ENCODE measurements at places on chromosomes 1 and 21. TPM values are rescaled to one million over a fixed set of nuclear protein-coding genes. Genes with fewer than 3 reads are reported as not detected.

Gene BGLAP
- 5.6 TPM for polyA plus RNA-seq

DNA sequence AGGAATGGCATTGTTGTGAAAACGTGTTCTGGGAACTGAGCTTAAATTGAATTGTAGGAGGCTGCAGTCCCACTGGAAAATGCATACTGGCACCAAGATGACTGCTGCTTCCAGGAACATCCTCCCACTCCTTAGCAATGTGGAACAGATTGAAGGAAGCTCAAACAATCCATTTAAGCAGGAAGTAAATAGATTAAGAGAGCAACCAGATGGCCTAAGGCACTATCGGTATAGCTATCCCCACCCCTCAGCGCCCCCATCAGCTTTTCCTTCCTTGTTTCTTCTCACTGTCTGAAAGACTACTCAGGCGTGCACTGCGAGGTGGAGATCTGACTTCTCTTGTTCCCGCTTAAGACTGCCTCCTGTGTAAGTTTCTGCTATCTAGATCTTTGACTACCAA lies 4.0 kb upstream of the IFI16 start:
- no peak for DNase-seq

- no peak for DNase-seq
Measured at GRCh38 chr1:162389971-162390370, 8.4 kb downstream of the C1orf226 start.

Gene UBL4B
- not detected for polyA plus RNA-seq

Gene PLA2G2D
- 0.10 TPM for polyA plus RNA-seq

Gene IFI44L
- 19.6 TPM for polyA plus RNA-seq

GRCh38 chr1:237507005-237507404 lies 383.7 kb downstream of the ZP4 start:
- DNase-seq: no peak

Gene CCDC27
- 0.26 TPM for polyA plus RNA-seq

DNA sequence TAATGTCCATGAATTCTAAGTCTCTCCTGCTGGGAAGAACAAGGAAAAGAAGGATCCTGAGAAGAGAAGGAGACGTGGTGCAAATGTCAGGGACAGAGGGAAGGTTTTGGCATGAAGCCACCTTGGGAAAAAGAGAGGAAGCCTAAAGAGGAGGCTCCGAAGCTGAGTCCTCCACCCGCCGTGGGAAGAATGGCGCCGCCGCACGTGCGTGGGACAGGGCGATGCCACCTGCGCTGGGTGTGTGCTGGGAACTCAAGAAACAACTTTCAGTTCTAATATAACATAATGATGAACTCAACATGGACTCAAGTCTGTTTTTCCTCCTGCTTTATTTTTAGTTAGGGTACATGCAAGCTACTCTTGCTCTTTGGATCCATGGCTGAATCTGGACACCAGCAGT lies 362.3 kb upstream of the RUNX1 start:
- no peak for DNase-seq

Gene ATXN7L2
- polyA plus RNA-seq: 15.8 TPM

DNA sequence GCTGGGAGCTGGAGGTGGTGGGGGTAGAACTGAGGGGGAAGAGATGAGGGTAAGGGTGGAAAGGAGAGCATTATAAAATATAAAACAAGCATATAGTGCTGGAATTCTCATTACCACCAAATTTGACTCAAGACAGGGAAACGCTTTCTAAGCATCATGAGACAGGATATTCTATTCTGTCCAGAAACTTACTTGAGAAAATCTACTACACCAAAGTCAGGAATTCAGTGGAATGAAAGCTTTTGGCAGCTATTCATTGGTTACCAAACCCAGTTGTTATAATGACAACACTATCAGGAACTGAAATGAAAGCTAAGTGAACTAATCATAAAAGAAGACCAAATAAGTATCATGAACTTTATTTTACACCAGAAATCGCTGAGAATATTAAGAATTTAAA lies 14.5 kb downstream of the AIDA start:
- no peak for DNase-seq

DNA sequence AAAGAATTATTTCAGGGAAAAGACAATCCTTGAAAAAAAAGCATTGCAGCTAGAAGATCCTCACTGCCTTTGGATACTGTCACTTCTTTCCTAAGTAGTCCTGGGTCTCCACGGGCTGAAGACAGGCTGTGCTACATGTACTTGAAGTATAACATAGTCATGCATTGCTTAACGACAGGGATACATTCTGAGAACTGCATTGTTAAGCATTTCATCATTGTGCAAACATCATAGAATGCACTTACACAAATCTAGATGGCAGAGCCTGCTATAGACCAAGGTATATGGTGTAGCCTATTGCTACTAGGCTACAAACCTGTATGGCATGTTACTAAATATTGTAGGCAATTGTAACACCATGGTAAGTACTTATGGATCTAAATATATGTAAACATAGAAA lies 54.0 kb downstream of the KIAA0040 start:
- DNase-seq: no peak

DNA sequence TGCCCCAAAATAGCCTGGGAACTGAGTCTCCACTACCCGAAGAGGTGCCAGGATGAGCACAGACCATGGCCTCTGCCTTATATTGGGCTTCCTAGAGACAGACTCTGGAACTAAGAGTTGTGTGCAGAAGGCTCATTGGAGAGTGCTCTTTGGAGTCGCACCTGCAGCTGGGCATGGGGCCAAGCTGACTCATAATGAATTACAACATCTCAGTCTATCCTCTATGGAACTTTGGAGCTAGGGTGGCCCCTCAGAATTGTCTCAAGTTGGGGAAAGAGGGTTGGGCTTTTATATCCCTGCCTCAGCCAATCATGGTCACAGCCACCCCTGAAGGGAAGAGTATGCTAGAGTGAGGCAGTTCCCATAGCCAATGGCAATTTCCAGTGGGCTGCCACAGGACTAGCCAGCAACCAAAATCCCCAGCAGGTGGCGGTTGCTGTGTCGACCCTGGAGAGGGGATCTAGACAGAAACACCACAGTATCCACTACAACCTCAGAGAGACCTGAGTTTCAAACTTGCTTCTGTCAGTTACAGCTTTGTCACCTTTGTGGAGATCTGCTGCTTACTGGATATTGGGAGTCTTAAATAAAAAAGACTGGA lies 93.8 kb downstream of the DMRTA2 start:
- DNase-seq: no peak

DNA sequence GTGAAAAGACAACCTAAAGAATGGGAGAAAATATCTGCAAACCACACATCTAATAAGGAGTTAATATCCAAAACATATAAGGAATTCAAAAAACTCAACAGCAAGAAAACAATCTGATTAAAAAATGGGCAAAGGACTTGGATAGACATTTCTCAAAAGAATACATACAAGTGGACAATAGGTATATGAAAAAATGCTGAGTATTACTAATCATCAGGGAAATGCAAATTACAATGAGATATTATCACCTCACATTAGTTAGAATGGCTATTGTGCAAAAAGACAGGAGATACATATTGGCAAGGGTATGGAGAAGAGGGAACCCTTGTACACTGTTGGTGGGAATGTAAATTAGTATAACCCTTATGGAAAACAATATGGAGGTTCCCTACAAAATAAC lies 44.9 kb downstream of the TRMT1L start:
- no peak for DNase-seq

DNA sequence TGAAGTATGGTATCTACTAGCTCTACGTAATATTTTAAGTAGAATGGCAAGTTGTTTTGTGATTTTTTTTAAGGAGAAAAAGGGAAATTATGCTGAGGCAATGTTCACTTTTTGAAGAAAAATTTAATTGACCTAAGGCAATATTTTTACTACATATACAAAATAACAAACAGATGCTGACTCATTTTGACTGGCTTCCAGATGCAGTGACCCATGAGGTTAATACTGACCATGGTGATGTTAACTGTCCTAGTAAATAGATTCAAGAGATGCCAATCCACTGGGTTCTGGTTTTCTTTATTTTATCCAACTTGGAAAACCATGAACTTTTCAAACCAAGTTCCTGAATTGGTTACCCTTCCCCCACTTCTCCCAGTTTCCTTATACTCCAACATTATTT lies 154.9 kb downstream of the CRB1 start:
- DNase-seq: no peak

Gene CD101
- 4.9 TPM for polyA plus RNA-seq

GRCh38 chr1:36322786-36323635 lies 434 bp downstream of the EVA1B start:
- DNase-seq: peak; percentile 29

DNA sequence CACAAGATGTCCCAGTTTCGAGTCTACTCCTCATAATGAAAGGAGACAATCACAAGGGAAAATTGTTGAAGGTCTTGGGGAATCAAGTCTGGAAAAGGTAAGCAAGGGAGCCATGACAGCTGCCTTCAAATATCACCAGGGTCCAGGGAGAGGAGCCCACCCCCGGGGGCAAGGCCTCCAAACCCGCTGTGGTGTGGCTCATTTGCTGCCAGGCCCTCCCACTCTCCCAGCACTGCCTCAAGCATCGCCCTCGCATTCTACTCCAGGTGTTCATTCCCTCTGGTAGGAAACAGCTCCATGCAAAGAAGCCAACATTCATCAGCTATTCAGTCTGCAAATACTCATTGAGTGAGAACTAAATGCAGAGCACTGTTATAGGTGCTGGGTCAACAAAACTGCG lies 8.6 kb downstream of the S100A9 start:
- DNase-seq: no peak

DNA sequence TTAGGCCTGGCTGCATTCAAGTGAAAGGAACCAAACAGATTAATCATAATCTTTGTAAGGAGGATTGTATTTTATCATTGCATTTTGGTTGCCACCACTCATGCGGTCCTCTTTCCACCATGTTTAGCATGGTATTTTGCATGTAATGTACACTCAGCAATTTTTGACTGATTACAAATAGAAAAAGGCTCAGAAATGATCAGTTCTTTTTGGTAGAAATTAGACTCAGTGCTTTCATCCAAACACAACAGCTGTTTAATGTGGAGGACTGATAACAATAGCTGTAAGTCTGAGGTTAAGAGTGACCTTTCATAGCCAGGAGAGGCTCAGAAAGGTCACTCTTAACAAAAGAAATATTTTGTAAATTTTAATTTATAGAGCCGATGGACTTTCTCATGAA lies 25.3 kb upstream of the DPH5 start:
- DNase-seq: no peak

GRCh38 chr1:21149430-21149854 lies 27.3 kb downstream of the EIF4G3 start:
- peak; percentile 61 for DNase-seq

DNA sequence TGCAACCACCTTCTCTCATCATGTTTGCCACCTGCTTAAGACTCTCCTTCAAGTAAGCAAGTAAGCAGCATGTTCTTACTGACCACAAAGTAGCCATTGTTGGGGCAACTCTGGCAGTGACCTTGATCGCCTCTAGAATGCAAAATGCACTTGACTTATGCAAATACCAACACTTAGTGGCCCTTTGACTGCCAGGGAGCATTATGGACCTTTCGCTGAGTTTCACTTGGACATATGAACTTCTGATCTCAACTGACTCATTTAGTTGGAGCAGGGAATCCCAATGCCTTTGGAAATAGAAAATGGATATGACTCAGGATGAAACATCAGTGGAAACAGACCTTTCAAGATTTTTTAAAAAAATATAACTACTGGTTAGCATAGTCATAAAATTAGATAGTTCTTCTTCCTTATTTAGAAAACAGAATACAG lies 6.1 kb upstream of the PLA2G5 start:
- no peak for DNase-seq

DNA sequence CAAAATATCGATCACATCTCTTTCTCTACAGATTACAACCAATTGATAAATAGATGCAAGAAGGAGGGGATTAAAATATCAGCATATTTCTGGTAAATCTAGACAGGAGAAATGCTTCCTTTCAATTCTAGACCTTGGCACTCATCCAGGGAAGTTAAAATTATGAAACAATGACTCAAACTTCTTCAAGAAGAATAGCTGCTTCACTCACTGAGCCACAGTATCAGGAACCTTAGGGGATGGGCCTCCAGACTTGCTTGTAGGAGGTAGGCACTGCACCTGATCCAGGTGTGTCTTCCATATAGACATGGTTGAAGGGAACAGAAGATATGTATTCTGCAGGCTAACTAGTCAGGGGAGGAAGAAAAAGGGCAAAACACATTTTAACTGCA lies 9.8 kb downstream of the SLAMF7 start:
- DNase-seq: no peak

DNA sequence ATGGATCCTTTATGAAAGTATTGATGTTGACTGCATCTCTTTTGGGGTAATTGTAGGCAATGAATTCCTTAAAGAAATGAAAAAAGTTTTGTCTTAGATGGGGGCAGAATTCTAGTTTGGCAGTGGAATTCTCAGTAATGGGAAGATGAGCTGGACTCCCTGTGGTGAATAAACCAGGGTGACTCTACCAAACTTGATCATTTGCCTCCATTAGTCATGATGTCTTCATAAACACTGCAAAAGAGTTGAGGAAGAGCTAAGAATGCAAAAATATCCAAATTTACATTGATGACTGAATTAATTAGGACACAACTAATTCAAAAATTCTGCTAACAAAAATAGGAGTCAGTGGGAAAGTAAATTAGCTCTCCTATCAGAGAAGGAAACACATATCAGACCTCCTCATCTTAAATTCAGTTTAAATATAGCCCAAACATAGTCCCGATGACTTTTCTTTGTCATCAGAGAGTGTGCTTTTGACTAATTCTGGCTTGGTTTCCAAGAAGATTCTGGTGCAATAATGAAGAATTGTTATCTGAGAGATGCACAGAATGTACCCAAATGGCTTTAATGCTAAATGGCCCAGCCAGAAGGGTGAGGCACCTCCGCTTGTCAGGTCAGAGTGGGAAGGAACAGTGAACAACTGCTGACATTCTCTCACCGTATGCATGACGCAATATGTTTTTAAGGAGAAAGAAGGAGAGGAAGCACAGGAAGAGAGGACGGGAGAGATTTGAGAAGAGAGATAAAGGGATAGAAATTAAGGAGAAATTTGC lies 525.1 kb downstream of the LMO4 start:
- no peak for DNase-seq

Gene FCER1G
- 14.5 TPM for polyA plus RNA-seq

- DNase-seq: no peak
Measured at GRCh38 chr21:28309596-28309995, 683.1 kb downstream of the LTN1 start.

DNA sequence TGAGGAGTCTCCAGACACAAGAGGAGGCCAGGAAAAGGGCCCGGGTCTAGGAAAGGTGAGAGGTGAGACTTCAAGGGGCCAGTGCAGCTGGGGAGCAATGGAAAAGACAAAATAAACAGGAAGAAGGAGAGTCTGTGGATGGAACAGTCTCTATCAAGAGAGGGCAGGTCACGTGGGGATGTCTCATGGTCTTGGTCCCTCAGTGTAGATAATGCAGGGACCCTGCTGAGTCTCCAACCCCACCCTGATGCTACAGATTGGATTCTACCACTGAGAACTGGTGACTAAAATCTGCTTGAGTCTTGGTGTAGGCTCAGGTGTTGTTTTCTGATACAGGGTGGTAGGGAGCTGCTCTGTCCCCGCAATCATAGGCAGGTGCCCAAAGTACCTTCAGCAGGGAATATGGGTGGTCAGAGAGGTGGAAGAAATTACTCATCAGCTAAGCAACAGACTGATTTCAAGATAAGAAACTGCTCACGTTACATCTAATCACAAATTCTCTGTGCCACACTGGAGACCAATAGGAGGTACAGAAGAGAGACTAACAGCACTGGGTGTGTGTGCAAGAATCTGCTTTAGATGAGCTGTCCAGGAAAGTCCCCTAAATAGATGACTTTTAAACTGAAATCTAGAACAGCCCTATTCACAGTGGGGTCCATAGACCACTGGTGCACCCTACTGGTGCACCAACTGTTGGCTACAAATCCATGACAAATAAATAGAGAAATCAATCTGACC lies 101.5 kb upstream of the TLR5 start:
- no peak for DNase-seq

- DNase-seq: no peak
Measured at GRCh38 chr1:219337588-219337987, 163.9 kb downstream of the LYPLAL1 start.
